ENCODE measurements at places on chromosomes 7 and 10. TPM values are rescaled to one million over a fixed set of nuclear protein-coding genes. Genes with fewer than 3 reads are reported as not detected.

The GNAI1 gene
- polyA plus RNA-seq: 69.3 TPM

The TWIST1 gene
- polyA plus RNA-seq: not detected

The BMPR1A gene
- polyA plus RNA-seq: 29.9 TPM

The HGF gene
- not detected for polyA plus RNA-seq

The DENND2A gene
- polyA plus RNA-seq: 21.7 TPM

The JMJD1C gene
- polyA plus RNA-seq: 99.0 TPM

The ADARB2 gene
- 7.2 TPM for polyA plus RNA-seq

The SRI gene
- 97.2 TPM for polyA plus RNA-seq

The VSTM4 gene
- 0.52 TPM for polyA plus RNA-seq

The CRHR2 gene
- polyA plus RNA-seq: 0.42 TPM

Measured in neural cell (in vitro differentiated cells).